ENCODE measurements at places on chromosomes 7 and 10.

GRCh38 chr7:96479015-96479645 is 157.2 kb upstream of the SLC25A13 start:
- DNase-seq: no peak

- no peak for DNase-seq
Observed at GRCh38 chr7:49789736-49790135, 16.3 kb downstream of the VWC2 start.

GRCh38 chr10:11473128-11473760 is 138.2 kb downstream of the USP6NL start:
- DNase-seq: no peak

DNA sequence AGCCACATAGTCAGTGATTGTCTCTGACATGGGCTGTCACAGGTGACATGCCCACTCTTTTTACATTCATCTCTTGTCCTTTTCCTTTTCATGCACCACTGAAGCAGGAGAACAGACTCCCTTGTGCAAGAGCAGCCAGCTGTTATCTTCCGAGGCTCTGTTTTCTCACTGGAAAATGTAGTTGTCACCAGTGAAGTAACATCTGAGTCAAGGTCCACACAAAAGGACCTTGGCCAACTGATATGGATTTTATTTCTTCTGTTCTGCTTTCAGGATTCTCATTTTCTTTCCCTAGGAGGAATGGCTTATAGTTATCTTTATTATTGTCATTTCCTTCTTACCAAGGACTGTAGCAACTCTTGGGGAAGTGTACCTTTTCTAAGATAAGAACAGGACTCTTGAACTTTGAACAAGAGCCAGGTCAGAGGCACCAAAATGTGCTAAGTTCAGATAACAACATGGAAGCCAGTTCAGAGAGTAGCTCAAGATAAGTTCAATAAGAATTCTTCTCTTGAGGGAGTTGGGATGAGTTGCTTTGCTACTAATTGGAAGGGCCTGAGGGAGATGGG is 22.7 kb downstream of the AVPI1 start:
- no peak for DNase-seq

GRCh38 chr7:101701153-101701794 is 72.2 kb upstream of the MYL10 start:
- no peak for DNase-seq

- DNase-seq: no peak
Observed at GRCh38 chr10:102744374-102745051, 765 bp downstream of the WBP1L start.

DNA sequence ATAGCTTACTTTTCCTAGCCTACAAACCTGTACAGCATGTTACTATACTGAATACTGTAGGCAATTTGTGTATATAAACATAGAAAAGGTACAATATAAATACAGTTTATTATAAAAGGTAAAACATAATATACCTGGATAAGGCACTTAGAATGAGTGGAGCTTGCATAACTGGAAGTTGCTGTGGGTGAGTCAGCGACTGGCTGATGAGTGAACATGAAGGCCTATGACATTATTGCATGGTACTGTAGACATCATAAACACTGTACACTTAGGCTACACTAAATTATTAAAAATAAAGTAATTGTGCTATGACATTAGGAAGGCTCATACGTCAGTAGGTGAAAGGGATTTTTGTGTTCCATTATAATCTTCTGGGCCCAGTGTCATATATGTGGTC is 228.8 kb downstream of the HDAC9 start:
- no peak for DNase-seq

GRCh38 chr7:84469034-84469433 is 274.4 kb upstream of the SEMA3A start:
- no peak for DNase-seq

DNA sequence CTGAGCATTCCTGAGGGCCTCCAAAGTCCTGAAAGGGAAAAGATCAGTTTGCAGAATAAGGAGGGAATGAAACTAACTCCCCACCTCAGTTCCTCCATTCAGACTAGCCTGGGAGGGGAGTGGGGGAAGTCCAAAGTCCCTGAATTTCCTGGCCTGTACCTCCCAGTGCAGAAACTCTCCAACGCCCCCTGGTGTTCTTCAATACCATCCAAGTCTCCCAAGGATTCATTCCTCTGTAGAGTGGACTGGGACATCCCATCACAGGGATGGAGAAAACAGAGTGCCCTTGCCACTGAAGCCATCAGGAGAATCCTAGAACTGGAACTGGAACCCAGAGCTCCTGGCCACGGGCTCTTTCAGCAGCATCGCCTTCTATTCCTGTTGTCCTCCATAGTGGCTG is 1.6 kb upstream of the COL13A1 start:
- DNase-seq: no peak

DNA sequence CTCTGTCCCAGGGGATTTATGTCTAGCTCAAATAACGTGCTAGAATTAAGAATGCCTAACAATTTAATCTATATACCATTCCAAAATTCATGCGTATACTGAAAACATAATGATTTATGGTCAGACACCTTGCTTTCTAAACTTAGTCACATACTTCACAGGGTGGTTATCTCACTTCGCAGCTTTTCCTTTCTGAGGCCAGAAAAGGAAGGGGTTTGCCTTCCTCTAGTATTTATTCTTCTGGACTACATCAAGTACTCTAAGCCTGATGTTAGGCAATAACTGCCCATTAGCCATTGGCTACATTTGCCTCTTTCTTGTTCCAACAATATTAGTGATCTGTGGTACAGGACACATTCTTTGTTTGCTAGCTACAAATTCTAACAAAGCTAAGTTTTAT is 72.6 kb upstream of the FHIP2A start:
- no peak for DNase-seq

GRCh38 chr7:144588559-144589051 is 185.1 kb upstream of the NOBOX start:
- no peak for DNase-seq

GRCh38 chr10:95840121-95840520 is 67.7 kb upstream of the CC2D2B start:
- DNase-seq: no peak

DNA sequence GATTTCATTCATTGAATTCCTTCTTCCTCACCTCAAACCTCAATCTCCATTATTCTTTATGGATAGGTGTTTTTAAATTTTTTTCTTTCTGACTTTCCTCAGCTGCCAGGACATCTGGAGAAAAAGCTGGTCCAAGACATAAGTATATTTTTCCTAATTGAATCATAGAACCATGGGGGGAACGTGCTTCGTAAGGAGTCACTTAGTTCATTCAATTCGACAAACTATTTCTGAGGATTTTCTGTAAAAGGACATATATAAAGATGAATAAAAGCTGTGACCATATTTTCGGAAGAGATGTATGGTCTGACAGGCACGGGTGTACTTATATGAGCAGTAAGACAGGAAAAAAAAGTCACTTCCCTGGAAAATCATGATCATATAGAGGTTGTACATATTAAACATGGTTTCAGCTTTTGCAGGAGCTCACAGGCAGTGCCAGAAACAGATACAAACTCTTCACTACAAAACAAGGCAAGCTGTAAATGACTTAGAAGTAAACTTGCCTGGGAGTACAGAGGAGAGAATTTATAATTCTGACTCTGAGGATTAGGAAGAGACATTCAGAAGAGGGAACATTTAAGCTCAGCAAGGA is 88.2 kb upstream of the EGR2 start:
- no peak for DNase-seq

DNA sequence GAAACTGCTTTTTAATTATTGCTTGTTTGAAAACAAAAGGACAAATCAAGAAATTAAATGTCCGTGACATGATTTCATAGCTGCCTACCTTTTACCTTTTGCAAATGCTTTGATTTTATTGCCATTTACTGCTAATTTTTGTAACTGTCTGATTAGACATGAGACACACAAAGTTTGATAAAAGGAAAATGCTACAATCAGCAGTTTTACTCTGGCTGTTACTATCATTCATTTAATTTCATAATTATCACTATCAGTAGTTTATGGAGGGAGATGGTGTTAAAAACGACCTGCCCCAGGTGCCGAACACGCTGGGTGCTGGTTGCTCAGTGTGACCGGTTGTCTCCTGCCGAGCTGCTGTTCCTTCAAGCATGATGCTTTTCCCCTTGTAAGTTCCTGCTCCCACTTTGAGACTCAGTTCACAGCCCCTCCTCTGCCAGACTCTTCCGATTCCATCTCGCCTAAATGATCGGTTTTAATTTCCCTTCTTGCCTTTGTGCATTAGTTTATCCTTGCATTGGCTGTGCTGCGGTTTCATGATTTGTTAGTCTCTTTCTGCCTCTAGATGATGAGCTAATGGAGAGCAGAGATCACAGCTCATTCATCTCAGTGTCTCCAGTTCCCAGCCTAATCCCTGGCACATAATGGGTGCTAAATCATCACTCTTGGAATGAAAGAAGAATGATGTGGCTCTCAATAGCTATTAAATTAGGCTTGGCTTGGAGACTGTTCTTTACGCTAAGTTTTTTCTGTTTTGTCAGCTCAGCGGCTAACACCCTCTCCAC is 110.6 kb downstream of the PFKFB3 start:
- DNase-seq: no peak

- no peak for DNase-seq
Observed at GRCh38 chr10:65793738-65794425, 1132.0 kb upstream of the LRRTM3 start.

DNA sequence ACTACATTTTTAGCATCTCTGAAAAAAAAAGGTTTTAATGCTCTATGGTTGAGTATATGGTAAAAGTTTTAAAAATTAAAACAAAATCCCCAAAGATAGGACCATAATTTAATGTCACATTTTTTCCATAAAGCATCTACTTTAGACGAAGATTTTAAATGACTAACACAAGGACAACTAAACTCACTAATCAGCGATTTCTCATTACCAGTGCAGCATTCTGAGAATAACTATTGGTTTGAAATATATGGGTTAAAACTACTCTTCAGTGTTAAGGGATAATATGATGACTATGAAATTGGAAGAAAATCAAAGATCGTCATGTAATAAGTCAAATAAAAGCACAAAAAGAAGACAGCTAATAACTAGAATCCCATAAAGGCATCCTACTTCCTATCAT is 118.4 kb downstream of the CNOT4 start:
- no peak for DNase-seq

DNA sequence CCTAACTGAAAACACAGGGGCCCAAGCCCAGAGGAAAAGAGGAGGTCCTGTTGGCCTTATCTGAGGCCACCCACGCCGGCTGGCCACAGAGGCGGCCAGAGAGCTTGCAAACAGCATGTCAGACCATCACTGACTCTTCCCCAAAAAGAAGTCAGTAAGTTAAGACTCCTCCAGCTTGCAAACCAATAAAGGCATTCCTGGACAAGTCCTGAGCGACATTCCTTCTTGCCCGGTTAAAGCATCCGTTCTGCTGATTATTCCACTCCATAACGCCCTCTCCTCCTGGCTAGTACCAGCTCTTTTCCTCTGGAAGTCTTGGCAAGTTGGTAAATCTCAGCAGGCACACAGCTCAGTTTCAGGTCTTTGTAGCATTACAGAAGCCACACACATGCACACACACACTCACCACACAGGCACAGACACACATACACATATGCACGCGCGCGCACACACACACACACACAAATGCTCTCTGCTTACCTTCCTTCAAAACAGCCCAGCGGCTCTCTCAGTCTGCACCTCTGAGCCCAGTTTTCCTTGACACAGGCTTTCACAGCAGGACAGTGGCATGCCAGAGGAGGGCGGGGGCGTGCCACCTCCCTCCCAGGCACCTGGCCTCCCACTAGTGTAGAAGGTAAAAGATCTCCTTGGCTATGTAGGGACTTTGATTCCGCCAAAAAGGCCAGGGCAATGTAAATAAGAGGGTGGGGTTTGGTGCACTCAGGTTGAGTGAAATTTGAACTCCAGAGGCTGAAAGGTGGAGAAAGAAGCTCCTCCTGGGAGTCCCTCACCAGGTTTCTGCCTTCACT is 201.4 kb downstream of the TNS3 start:
- no peak for DNase-seq

DNA sequence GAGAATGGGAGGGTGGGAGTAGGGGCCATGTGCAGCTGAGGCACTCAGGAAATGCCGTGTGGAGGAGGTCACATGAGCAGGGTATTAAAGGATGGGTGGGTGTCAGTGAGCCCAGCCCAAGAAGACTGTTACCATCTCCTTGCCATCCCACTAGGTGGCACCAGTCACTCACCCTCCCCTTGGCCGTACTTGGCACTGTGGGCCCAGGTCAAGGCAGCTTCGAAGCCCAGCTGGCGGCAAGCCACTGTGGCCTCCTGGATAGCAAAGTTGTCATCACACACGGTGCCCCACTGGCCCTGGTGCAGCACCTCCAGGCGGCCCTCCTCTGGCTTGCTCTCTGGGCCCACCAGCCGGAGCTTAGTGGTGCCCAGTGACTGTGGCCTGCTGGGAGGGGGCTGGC is 5.4 kb downstream of the LOXL4 start:
- DNase-seq: no peak

DNA sequence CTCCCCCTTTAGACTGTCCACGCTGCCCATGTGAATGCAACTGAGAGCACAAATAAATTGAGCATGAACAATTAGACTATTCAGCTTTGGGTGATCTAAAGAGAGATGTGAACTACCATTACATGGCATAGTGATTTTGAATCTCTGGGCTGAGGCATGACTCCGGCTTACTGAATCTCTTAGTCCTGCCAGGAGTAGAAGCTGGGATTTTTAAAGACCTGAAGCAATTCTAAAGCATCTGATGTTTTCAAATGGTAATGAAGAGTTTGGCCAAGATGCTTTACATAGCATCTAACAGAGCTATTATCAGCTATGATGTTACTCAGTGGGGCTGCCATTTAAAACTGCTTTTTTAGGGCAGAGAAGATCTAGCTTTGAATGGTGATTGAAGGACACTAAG is 1059.1 kb downstream of the SORCS3 start:
- DNase-seq: no peak

- no peak for DNase-seq
Observed at GRCh38 chr7:24732646-24733413, 24.4 kb downstream of the GSDME start.

- no peak for DNase-seq
Observed at GRCh38 chr7:147411096-147411495, 1179.5 kb upstream of the C7orf33 start.

GRCh38 chr10:76558586-76558985 is 1079.0 kb downstream of the KCNMA1 start:
- DNase-seq: no peak

GRCh38 chr10:121311812-121312443 is 286.3 kb downstream of the FGFR2 start:
- no peak for DNase-seq

- no peak for DNase-seq
Observed at GRCh38 chr10:102698894-102699293, 15.3 kb downstream of the ARL3 start.

DNA sequence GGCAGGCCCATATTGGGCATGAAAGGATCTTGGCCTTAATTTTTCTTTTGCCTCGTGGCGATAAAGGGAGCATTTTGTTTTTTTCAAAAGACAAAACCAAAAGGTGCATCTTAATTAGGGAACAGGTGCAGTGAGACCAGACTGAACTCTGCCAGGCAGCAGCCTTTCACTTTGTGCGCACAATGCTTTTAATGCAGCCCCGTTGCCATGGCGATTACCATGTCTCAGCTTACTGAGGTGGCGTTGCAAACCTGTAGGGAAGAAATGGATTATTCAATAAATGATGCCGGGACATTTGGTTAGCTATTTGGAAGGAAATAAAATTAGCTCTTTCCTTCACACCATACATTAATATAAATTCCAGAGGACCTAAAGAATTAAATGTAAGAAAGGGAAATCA is 61.9 kb downstream of the MYL10 start:
- no peak for DNase-seq

- no peak for DNase-seq
Observed at GRCh38 chr10:79260811-79261740, 86.2 kb upstream of the PPIF start.

All from stimulated activated CD4-positive, alpha-beta T cell treated with anti-CD3 and anti-CD28 coated beads, Interleukin-4, amount 100 ng/mL, for 24 hours (primary cell).